CD8-positive, alpha-beta memory T cell (primary cell): ENCODE measurements at places on chromosomes 16 and 17. TPM values are rescaled to one million over a fixed set of nuclear protein-coding genes. Genes with fewer than 3 reads are reported as not detected.

- H3K27me3 ChIP-seq, result no peaks in the 10 kb centered on the region
- peaks cover 19% of the 10 kb centered on the region for H3K4me1 ChIP-seq
- H3K27ac ChIP-seq, result no peak overlapping the region
- no peaks in the 10 kb centered on the region for H3K36me3 ChIP-seq
- H3K4me3 ChIP-seq, result no peak overlapping the region
Measured at GRCh38 chr16:17475104-17475503, 4.3 kb upstream of the XYLT1 start.

DNA sequence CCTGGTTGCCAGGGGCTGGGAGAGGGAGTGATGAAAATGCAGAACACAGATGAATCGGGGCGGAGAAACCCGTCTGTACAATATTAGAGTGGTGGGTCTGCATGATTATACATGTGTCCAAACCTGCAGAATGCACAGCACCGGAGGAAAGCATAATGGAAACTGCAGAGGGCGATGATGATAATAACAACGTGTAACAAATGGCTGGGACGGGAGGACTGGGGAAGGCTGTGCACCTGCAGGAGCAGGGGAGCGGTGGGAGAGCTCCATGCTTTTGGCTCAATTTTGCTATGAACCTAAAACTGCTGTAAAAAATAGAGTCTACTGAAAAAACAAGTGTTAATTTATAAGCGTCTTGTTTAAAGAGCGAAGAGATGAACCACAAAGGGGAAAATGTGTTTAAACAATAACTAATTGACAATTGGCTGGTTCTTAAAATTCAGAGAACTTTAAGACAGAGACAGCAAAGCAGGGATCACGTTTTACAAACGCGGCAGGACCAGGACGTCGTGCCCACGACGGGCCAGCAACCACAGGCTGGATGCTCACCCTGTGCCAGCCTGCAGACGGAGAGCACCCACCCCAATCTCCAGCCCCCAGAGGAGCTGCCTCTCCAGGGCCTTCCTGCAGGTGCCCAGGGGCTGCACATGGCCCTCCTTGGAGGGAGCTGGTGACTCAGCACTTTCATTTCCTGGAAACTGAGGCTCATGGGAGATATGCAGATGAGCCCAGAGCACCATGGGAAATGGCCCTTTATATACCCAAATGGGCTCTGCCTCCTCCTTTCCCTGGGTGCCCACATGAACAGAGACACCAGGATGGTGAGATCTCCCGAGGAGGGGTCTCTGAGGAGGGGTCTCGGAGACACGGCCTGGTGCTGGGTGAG is at the start of gene TEX19:
TEX19 (plus strand) TSS at position 783 of the 886 bp plus-strand sequence. CDS start 2,904 bp downstream, outside the sequence.
- H3K36me3 ChIP-seq, result no peaks in the 10 kb centered on the region
- no peak within 1 kb of the TSS for H3K4me3 ChIP-seq
- DNase-seq, result no peak
- H3K27ac ChIP-seq, result no peak within 1 kb of the TSS
- H3K27me3 ChIP-seq, result no peaks in the 10 kb centered on the region

- peaks cover 18% of the 10 kb centered on the region for H3K36me3 ChIP-seq
- no peak for DNase-seq
- no peak overlapping the region for H3K27ac ChIP-seq
- no peaks in the 10 kb centered on the region for H3K4me1 ChIP-seq
- no peaks in the 10 kb centered on the region for H3K27me3 ChIP-seq
Measured at GRCh38 chr17:35129154-35129972, 7.9 kb downstream of the FNDC8 start.

DNA sequence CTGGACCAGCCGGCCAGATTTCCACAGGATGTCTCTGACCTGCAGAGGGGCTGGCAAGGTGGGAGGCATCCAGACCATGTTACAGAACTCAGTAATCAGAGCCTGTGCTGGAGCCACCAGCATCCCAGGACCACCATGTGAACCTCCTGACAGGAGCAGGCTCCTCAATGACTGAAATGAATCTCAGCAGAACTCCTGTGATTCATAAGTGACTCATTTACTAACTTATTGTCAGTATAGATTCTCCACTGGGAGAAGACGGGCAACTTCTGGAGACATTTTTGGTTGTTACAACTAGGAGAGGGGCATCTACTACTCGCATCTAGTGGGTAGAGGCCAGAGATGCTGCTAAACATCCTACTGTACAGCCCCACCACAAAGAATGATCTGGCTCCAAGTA is 3.1 kb upstream of the WWOX start:
- H3K27me3 ChIP-seq, result no peaks in the 10 kb centered on the region
- no peak for DNase-seq
- H3K4me3 ChIP-seq, result no peak overlapping the region
- no peak overlapping the region for H3K27ac ChIP-seq
- peaks cover 12% of the 10 kb centered on the region for H3K4me1 ChIP-seq

DNA sequence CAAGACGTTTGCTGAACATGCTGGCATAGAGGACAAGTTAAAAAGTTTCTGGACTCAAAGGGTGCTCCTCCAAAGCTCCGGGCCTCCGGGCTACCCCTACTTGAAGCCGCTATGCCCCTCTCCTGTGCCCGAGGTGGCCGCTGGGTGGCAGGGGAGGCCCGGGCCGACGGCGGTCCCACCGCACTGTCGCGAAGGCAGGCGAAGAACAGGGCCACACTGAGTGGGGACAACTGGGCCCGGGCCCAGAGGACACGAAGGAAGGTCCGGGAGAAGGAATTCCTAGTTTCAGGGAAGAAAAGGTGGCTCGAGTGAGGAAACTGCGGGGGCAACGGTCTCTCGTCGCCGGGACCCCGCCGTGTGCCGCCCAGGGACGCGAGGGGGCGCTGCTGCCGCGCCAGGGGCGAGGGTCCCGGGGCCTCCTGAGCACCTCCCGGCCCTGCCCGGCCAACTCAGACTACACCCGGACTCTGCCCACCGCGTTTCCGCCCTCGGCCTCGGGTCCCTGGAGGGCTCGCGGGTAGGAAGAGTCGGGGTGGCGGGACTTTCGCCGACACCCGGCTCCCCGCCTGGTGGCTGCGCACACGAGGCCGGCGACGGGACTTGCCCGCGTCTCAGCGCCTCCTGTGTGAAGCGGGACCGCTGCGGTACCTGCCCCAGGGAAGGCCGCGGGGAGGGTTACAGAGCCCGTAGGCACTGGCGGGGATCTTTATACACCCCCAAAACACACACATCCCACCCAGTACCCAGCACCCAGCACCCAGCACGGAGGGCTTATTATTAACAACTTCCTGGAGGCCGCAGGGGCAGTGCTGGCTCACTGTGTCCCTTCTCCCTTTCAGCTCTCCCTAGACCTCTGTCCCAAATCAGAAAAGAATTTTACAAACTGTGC is 772 bp upstream of the CHCT1 start:
- H3K27ac ChIP-seq, result no peak overlapping the region
- peak; percentile 63 for DNase-seq
- no peaks in the 10 kb centered on the region for H3K27me3 ChIP-seq
- H3K4me1 ChIP-seq, result no peaks in the 10 kb centered on the region
- peak overlapping the region; percentile 63 for H3K4me3 ChIP-seq

DNA sequence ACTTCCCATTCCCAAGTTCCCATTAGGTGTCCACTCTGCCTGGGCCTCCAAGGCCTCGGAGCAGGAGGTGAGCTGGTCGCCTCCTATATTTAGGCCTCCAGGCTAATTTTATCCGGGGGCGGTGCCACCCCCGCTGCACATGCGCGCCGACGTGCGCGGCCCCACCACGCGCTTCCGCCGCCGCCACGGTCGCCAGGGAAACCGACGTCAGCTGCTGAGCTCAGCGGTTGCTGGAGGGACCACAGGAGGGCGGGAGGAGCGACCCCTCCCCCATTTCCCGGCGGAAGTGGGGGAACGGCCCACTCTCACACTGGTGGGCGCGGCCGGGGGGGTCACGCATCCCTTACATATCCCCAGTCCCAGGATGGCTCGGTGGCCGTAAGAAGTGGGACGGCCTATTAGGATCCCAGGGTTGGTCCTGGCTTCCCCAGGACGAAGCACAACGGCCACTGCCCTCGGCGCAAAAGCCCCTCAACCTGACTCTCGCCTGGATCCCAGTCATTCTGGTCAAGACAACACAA is 1.0 kb downstream of the PER1 start:
- peak; percentile 95 for DNase-seq
- H3K27ac ChIP-seq, result peak overlapping the region; percentile 100
- peaks cover 45% of the 10 kb centered on the region for H3K36me3 ChIP-seq
- H3K27me3 ChIP-seq, result no peaks in the 10 kb centered on the region

GRCh38 chr16:50213939-50214519 is 52.3 kb upstream of the ADCY7 start:
- no peak overlapping the region for H3K27ac ChIP-seq
- peaks cover 10% of the 10 kb centered on the region for H3K36me3 ChIP-seq
- no peaks in the 10 kb centered on the region for H3K4me1 ChIP-seq
- no peaks in the 10 kb centered on the region for H3K27me3 ChIP-seq
- H3K4me3 ChIP-seq, result no peak overlapping the region
- DNase-seq, result peak; percentile 55

DNA sequence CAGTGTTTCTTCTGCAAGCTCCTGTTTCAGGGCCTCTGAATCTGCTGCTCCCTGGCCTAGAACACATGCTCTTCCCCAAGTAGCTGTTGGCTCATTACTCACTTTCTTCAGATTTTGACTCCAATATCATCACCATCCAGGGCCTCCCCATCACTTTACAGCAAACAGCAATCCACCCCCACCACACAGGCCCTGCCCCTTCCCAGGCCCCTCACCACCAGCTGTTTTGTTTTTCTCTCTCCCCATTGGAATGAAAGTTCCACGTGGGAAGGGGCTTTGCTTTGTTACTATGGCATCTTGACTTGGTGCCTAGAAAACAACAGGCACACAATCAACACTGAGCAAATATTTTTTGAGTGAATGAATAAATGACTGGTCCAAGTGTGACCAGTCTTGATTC is 4.0 kb downstream of the TMEM170A start:
- no peak overlapping the region for H3K27ac ChIP-seq
- DNase-seq, result no peak
- H3K4me3 ChIP-seq, result no peak overlapping the region
- no peaks in the 10 kb centered on the region for H3K27me3 ChIP-seq
- peaks cover 37% of the 10 kb centered on the region for H3K4me1 ChIP-seq
- H3K36me3 ChIP-seq, result no peaks in the 10 kb centered on the region

DNA sequence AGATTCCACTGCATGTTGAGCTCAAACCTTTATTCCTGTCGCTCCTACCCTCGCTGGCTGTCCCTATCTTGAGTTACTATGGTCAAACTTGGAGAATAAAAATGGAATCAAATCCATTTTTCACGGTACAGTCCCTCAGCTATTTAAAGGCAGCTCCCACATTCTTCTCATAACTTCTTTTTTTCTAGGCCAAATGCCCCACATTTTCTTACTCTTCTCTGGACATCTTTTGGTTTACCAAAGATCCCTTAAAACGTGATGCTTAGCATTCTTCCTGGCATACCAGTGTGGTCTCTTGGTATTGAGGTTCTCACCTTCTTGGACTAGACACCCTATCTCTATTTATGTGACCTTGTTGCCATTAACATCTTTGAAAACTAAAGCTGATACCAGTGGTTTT is 48.3 kb upstream of the MAF start:
- no peaks in the 10 kb centered on the region for H3K27me3 ChIP-seq
- DNase-seq, result no peak
- no peaks in the 10 kb centered on the region for H3K36me3 ChIP-seq
- no peak overlapping the region for H3K4me3 ChIP-seq
- H3K4me1 ChIP-seq, result no peaks in the 10 kb centered on the region

GRCh38 chr16:839643-840408 is 39.3 kb upstream of the GNG13 start:
- no peaks in the 10 kb centered on the region for H3K27me3 ChIP-seq
- no peak for DNase-seq
- no peak overlapping the region for H3K4me3 ChIP-seq
- no peaks in the 10 kb centered on the region for H3K36me3 ChIP-seq

DNA sequence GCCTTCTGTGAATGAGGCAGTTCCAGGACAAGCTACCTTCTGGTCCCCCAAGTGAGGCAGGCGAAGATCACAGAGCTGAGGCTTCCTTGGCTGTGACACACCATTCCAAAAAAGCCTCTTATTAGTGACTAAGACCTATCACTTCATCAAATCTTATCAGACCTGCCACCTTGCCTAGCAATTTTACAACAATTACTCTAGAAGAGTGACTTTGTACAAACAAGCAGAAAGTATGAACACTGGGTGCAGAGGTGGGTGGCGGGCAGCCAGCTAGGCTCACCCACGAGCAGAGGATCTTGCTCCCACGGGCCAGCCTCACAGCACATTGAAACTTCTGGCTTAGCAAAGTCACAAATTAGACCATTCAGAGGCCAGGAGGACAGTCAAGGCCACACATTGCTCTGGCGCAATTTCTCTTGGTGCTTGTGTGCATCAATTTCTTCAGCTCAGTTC is 2.2 kb upstream of the ICAM2 start:
- no peaks in the 10 kb centered on the region for H3K27me3 ChIP-seq
- no peak overlapping the region for H3K4me3 ChIP-seq
- peaks cover 79% of the 10 kb centered on the region for H3K4me1 ChIP-seq
- no peak overlapping the region for H3K27ac ChIP-seq

GRCh38 chr17:18258356-18259038 is at the start of gene FLII:
Gene FLII (minus strand): TSS chr17:18258738. CDS start chr17:18258690, 48 bp downstream.
- peaks cover 16% of the 10 kb centered on the region for H3K36me3 ChIP-seq
- peak within 1 kb of the TSS; percentile 84 for H3K4me3 ChIP-seq
- H3K4me1 ChIP-seq, result peaks cover 50% of the 10 kb centered on the region
- no peaks in the 10 kb centered on the region for H3K27me3 ChIP-seq
- DNase-seq, result peak; percentile 48
- peak within 1 kb of the TSS; percentile 82 for H3K27ac ChIP-seq

- DNase-seq, result no peak
- H3K4me3 ChIP-seq, result no peak overlapping the region
- no peak overlapping the region for H3K27ac ChIP-seq
- no peaks in the 10 kb centered on the region for H3K27me3 ChIP-seq
- no peaks in the 10 kb centered on the region for H3K36me3 ChIP-seq
Measured at GRCh38 chr16:56869513-56870275, 4.7 kb downstream of the SLC12A3 start.

DNA sequence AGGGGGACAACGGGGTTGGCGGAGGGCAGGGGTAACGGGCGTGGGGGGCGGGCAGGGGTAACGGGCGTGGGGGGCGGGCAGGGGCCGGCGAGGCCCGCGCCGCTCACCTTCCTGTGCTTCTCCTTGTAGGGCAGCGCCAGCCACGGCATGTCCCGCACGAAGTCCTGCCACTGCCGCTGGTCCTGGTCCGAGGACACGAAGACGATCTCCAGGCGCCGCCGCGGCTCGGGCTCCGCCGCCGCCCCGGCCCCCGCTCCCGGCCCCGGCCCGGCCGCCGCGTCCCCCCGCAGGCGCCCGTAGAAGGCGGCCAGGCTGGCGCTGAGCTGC is 401 bp downstream of the NXN start:
- H3K4me3 ChIP-seq, result no peak overlapping the region
- peaks cover 19% of the 10 kb centered on the region for H3K4me1 ChIP-seq
- H3K36me3 ChIP-seq, result no peaks in the 10 kb centered on the region
- H3K27ac ChIP-seq, result no peak overlapping the region

GRCh38 chr17:6686026-6686425 is 27.1 kb downstream of the SLC13A5 start:
- DNase-seq, result no peak
- no peak overlapping the region for H3K27ac ChIP-seq
- no peaks in the 10 kb centered on the region for H3K36me3 ChIP-seq
- no peaks in the 10 kb centered on the region for H3K27me3 ChIP-seq

The CES3 gene
- 0.16 TPM for total RNA-seq

The KRT20 gene
- not detected for total RNA-seq
